ENCODE measurements at places on chromosomes 4 and X.
A peak's percentile ranks its signal among the peaks of the same experiment; 100 is the strongest.

- DNase-seq: no peak
Observed at GRCh38 chr4:147370881-147371280, 110.0 kb upstream of the EDNRA start.

- DNase-seq: no peak
Observed at GRCh38 chr4:121072224-121073003, at the start of gene NDNF. Gene NDNF (minus strand): TSS chr4:121072535. CDS start chr4:121045837, 26,698 bp downstream.

DNA sequence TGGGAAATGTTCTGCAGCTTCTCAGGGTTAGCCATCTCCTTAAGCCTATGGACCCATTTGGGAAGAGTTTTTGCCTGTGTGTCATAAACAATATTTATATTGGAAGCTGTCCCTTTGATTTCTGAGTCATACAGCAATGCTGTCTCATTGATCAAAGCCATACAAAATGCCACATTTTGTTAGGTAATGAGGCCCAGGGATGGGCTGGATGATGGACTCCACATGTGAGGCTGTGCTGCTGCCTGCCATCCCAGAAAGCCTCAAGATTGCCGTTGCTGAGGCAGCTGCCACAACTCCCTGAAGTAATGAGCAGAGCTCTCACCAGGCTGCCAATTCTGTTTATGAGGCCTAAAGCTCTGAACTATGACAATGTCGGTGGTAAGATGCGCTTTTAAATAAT is 12.2 kb upstream of the GJB1 start:
- no peak for DNase-seq

GRCh38 chr4:181860157-181860556 is 383.0 kb upstream of the TENM3 start:
- no peak for DNase-seq

- no peak for DNase-seq
Observed at GRCh38 chr4:108107729-108108382, 60.9 kb downstream of the LEF1 start.

GRCh38 chr4:155999725-156000124 is 46.1 kb upstream of the CTSO start:
- DNase-seq: no peak

- no peak for DNase-seq
Observed at GRCh38 chr4:172998527-172999469, 169.8 kb upstream of the GALNT7 start.

DNA sequence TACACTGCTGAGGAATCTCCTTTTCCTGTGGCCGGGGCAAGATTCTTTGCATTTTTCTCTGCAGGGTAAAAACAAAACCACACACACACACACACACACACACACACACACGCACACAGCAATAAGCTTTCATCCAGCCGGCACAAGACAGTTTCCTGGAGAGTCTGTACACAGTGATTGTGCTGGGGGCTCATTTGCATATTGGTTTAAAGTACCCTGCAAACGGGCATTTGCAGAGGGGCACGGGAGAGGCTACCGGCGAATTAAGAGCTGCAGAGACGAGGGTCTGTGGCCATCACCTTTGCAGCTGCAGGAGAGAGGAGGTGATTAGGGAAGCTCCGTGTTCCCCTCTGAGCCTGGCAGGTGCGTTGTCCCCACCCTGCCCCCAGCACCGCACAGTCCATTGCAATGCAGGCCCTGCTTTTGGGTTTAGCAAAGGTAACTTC is 219.9 kb downstream of the SHOX start:
- DNase-seq: no peak

GRCh38 chrX:54980334-54980733 is 13.7 kb downstream of the PFKFB1 start:
- DNase-seq: no peak

- no peak for DNase-seq
Observed at GRCh38 chr4:11609751-11610150, 181.1 kb upstream of the HS3ST1 start.

DNA sequence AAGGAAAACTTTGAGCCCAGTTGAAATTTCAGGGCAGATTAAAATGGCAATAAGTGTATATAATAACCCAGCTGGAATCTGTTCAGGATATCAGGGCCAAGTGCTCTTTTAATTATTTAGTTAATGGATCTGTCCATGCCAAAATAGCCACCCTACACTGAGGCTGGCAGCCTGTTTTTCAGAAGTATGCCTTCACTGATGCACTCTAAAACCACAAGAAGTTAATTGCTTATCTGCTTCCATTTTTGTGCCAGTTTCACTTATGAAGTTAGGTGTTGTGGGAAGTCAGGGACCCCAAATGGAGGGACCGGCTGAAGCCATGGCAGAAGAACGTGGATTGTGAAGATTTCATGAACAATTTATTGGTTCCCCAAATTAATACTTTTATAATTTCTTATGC is 960.3 kb downstream of the C4orf33 start:
- DNase-seq: no peak

GRCh38 chr4:7788193-7788592 is 151.5 kb downstream of the AFAP1 start:
- DNase-seq: no peak

GRCh38 chr4:21826071-21826470 is 122.5 kb downstream of the KCNIP4 start:
- no peak for DNase-seq

DNA sequence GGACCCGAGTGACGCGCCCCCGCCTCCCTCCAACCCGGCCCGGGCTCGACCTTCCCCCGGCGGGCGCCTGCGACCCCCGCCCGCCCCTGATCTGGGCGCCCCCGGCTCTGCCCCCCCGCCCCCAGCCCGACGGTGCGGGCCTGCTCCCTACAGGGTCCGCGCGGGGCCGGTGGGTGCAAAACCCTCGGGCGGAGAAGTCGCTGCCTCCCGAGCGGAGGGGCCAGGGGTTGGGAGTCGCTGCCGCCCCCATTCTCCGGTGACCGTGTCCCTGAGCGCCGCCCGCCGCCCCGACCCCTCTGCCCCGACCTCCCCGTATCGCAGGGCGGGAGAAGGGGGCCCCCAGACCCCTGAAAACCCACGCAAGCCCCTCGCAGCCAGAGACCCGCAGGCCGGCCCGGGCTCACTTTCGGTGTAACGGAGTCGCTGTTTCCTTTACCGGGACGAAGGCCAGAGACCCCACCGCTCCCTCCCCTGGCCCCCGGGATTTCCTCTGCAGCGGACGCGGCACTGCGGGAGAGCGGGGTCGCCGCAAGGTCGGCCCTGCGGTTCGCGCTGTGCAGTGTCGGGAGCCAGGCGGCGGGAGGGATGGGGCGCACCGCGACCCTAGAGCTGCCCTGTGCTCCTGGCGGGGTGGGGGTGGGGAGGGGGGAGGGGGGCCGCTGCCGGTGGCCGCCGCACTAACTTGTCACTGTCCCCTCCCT is 729 bp upstream of the CPLX1 start:
- no peak for DNase-seq

- DNase-seq: no peak
Observed at GRCh38 chr4:156596706-156597329, 374.8 kb downstream of the PDGFC start.

DNA sequence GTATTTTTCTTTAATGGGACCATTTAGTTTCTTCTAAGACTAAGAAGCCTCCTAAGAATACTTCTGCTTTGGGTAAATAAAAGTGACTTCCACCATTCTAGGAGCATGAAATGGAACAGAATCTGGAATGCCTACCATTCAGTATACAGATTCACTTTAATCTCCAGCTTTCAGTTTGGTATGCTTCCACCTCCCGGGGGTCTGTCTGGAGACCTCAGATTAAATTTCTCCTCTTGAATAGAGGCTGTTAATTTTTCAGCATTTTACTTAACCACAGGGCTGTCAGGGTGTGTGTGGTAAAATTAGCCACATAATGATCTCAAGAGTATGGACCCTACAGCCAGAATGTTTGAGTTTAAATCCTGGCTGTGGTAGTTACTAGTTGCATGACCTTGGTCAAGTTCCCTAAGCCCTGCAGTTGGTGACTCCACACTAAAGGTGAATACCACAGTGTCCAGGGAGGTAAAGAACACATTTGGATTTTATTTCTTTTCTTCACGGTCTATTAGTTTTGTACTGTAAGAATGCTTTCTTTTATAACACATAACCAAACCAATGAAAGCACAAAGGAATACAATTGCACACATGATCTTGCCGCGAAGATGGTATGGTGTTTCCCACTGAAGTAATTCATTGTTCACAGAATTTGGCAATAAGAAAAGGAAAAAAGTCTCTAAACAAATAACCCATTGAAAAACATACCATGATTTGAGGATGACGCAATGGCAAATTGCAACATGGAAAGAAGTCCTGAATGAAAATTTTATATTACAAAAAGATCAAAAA is 37.3 kb upstream of the TRIM2 start:
- DNase-seq: no peak

GRCh38 chrX:134683351-134684005 is 25.2 kb upstream of the PLAC1 start:
- DNase-seq: no peak

GRCh38 chrX:119374736-119375135 is 24.4 kb upstream of the SLC25A43 start:
- DNase-seq: no peak

DNA sequence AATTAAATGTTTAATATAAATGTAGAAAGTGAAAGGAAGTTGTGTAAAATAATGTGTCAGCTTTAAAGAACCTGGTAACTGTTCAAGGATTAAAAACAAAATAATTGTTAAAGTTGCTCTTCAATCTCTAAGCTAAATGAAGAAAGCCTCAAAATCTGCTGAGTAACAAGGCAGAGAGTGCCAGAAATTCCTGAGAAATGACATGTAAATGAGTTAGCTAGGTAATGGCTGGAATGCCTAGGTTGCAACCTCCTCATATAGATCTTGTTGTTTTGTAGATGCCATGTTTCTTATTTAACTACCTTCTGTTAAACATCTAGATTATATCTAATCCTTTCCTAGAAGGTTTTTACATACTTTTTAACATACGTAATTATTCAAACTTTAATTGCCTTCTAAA is 763.6 kb upstream of the AGA start:
- no peak for DNase-seq

DNA sequence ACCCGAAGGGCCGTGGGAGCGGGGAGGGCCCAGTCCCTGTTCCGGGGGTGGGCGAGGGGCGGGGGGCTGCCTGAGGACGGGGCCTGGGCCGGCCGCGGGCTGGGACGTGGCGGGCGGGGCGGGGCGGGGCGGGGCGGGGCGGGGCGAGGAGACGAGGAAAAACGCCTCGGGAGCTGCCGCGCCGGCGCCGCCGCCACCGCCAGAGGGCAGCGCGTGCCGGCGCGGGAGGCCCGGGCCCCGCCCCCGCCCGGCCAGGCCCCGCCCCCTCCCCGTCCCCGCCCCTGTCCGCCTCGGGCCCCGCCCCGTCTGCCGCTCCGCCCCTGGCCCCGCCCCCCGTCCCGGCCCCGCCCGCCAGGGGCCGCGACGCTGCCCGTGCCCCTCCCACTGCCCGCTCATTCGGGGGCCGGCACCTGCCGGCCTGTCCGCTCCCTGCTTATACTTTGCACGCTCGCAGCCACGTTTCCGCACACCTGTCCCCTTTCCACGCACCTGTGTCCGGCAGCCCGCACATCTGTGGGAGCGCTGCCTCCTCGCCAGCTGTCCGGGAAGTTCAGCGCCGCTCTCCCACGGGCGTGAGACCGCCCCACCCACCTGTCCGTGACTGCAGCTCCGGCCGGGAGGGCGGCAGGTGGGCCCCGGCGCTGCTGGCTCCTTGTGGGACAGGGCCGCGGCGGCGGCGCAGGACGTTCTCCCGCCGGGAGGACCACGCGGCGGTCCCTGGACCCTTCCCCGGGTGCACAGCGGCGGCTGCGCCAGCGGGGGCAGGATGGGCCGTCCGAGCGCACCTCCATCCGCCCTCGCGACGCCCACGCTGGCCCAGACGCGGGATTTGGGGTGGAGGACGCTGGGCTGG is 1.7 kb upstream of the FGFRL1 start:
- peak; percentile 60 for DNase-seq

- DNase-seq: no peak
Observed at GRCh38 chrX:153456161-153456560, 10.3 kb upstream of the TREX2 start.

DNA sequence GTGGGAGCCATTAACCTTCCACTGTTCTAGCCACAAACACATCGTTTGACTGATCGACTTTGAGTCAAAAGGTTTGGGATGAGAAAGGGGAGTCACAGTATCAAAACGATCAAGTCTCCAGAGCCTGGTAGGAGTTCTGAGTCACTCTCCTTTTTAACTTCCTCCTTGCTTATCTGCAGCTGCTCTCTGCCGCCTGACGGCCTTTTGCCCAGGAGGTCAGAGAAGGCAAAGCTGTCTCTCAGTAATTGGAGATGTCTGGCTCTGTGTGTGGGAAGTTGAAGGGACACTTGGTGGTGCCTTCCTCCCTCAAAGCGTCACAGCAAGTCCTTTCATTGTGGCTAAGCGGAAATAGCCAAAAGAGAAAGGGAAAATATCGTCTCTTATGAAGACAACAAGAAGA is 63.1 kb downstream of the ANOS1 start:
- no peak for DNase-seq

- no peak for DNase-seq
Observed at GRCh38 chrX:36348509-36348908, 429.0 kb downstream of the CFAP47 start.

GRCh38 chr4:156606554-156607477 is 364.8 kb downstream of the PDGFC start:
- DNase-seq: no peak

- DNase-seq: no peak
Observed at GRCh38 chr4:60443068-60443467, 757.1 kb upstream of the ADGRL3 start.

- no peak for DNase-seq
Observed at GRCh38 chrX:2516623-2517022, 15.8 kb upstream of the DHRSX start.

- DNase-seq: no peak
Observed at GRCh38 chr4:189001283-189001970, 862.2 kb downstream of the TRIML1 start.

DNA sequence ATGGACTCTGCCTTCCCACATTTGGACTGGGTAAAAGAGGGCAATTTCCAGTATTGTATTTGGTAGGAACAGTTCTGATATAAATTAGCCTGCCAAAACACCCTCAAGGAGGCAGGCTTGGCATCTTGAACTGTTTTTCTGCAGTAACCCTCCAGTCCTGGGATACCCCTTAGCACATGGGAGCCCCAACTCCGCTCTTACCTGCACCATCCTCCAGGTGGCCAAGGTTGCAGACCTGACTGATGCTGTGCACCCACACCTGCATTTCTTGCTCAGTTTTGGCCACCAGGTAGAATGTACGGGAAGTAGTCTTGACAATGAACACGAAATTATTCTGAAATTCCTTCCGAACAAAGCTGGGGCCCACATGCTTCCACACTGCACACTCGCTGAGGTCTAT is 35.1 kb downstream of the GAB3 start:
- DNase-seq: no peak

DNA sequence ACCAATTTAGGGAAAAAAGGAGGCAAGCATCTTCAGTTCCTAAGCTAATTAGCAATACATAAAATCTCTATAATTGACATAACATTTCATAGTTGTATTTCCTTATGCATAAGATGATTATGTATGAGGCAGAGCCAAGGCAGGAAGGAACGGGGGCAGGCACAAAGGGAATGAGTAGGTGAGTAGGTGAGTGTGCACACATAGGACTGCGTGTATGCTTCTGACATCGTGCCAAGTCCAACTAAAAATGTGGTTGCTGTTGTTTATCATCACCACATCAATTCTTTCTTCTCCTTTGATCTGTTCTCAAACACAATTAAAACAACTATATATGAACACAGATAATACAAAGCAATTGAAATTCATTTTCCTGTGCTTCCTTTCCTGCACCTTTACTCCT is 131.2 kb downstream of the UNC5C start:
- DNase-seq: no peak

Measured in stimulated activated CD8-positive, alpha-beta memory T cell treated with anti-CD3 and anti-CD28 coated beads, Interleukin-2, amount 100 ng/mL, for 48 hours (primary cell).